NCI-H187 (cell line): ENCODE measurements at places on chromosomes 16 and 17.

DNA sequence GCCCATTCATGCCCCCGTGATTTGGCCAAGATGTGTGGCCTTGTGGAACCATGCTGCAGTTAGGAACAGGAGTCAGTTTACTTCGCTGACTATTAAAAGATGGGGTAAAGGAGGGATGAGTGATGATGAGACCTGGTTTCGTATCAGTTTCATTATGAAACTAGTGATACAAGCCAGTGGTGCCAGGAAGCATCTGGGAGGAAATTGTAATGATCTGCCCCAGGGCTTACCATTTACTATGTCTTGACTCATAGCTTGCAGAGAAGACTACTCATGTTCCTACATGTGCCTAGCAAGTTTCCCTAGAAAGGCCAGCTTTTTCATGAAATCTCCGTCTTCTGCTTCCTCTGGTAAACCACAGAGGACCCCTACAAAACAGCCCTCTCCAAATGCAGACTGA lies 23.2 kb downstream of the CDH3 start:
- no peak for DNase-seq

DNA sequence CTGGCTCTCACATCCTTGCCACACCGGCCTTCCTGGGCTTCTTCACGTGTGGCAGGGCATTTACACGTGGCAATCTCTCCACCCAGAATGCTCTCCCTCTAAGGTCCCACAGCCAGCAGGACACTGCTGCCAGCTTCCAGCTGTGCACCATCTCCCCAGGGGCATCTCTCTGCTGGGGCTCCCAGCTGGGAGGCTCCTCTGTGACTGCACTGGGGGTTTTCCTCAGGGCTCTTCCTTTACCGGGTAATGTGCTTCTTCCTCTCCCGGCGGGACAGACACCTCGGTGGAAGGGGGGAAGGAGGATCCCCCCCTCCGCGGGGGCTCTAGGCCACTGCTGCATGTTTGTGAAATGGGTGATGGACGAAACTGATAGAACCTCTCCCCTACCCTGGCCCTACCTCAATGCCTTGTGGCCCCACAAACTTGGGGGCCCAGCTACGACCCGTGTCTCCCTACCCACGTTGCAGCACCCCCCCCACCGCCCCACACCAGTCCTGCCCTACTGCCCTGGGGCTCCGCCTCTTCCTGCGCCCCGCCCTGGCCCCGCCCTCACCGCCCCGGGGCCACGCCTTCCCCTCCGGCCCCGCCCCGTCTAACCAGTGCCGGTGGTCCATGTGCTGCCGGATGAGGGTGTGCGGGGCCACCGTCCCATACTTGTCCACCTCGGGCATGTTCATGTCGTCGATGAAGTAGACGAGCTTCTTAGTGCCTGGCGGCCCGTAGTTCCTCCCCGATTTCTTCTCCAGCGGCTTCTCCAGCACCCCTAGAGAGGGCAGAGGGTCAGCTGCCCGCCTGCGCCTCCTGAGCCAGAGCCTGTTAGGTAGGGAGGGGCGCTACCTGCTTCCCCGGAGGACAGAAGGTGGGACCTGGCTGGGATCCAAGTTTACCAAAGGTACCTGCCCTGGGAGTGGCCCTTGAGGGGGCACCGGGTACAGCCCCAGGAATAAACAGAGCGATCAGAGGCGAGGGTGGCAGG lies 92.6 kb downstream of the DNAH17 start:
- no peak for DNase-seq

- DNase-seq = no peak
Observed at GRCh38 chr17:75839942-75840798, 4.0 kb downstream of the UNC13D start.

DNA sequence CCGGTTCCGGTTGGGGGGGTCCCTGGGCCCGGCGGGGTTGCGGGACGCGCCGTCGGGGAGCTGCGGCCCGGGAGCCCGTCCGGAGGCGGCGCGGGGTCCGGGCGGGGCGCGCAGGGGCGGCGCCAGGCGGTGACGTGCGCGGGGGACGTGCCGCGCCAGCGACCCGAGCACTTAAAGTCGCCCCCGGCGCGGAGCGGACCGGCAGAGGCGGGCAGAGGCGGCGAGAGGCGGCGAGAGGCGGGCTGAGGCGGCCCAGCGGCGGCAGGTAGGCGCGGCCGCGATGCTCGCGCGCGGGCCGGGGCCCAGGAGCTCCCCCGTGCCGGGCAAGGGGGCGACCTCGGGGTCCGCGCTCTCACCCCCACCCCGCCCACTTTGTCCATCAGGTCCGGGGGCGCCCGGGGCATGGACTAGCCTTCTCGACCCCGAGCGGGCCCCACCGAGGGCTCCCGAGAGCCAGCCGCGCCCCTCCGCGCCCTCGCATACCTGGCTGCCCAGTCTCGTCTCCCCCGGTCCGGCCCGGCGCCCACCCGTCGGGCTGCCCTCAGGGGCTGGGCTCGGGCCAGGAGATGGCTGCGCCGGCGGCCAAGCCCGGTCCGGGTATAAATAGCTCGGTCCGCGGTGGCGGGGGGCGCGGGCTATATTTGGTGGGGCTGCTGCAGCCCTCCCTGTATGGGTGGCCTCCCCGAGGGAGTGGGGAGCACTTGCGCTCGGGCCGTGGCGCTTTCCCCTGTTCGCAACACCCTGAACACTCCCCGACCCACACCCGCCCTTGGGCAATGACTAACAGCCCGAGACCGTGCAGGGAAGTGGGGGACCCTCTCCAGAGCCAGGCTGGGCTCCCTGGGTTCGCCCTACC lies at the start of gene SLC16A3:
Gene SLC16A3, plus strand, starts transcription at position 201 of the 856 bp plus-strand sequence. CDS start 6,967 bp downstream, outside the sequence.
- DNase-seq = no peak

DNA sequence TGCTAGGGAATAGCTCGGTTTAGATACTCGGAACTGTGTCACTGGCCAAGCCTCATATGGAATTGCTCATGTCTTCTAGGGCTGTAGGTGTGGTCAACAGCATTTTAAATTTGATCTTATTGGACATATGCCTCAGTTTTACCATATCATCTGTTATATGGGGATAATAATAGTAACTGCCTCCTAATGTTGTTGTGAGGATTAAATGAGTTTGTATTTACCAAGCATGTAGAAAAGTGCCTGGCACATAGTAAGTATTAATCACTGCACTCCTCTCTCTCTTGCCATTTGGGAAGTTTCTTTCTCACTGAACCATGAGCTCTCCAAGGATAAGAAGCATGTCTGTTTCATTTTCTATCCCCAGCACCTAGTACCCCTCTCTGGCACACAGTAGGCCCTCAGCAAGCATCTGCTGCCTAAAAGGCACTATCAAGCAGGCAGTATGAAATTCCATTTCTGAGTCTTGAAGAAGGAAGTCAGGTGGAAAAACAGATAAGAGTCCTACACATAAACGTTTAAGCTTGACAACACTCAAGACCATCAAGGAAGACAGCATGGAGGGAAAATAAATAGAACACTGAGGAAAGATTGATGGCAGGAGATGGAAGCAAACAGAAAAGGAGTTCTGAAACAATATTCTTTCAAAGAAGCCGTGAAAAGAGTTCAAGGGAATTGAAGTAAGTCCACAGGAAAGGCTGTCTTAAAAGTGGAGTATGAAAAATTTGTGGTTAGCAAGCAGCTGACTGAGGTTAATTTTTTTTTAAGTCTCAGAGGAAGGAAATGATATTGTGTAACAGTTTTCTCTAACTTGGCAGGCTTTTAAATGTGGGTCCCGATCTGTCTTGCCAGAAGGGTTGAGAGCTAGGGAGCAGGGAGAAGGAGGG lies 2.2 kb upstream of the ATP6V0A1 start:
- no peak for DNase-seq

- no peak for DNase-seq
Observed at GRCh38 chr17:43854498-43854897, 7.5 kb downstream of the CD300LG start.
